ENCODE measurements at places on chromosomes 6 and 20. TPM values are rescaled to one million over a fixed set of nuclear protein-coding genes. Genes with fewer than 3 reads are reported as not detected.

ETV7 gene
- total RNA-seq, result 0.04 TPM

FAM209A gene
- total RNA-seq, result 0.22 TPM

TREM2 gene
- total RNA-seq, result 0.75 TPM

INSM1 gene
- total RNA-seq, result 0.04 TPM

TTLL9 gene
- total RNA-seq, result 0.09 TPM

TEAD3 gene
- 20.6 TPM for total RNA-seq

SAMD5 gene
- 2.2 TPM for total RNA-seq

CSTF1 gene
- total RNA-seq, result 30.9 TPM

EYA4 gene
- total RNA-seq, result 28.8 TPM

TMEM74B gene
- total RNA-seq, result 3.1 TPM

C6orf163 gene
- total RNA-seq, result 3.8 TPM

LST1 gene
- total RNA-seq, result 9.0 TPM

WRNIP1 gene
- 42.5 TPM for total RNA-seq

RIN2 gene
- 26.0 TPM for total RNA-seq

CLIC1 gene
- total RNA-seq, result 219 TPM

MROH8 gene
- 4.5 TPM for total RNA-seq

STMND1 gene
- not detected for total RNA-seq

CYP21A2 gene
- 0.04 TPM for total RNA-seq

Measured in muscle of leg (tissue), 16 donors.